ENCODE measurements at places on chromosomes 2 and 18. TPM values are rescaled to one million over a fixed set of nuclear protein-coding genes. Genes with fewer than 3 reads are reported as not detected.

GREB1L gene
- total RNA-seq: 20.0 TPM

ASB18 gene
- total RNA-seq: not detected

DNA sequence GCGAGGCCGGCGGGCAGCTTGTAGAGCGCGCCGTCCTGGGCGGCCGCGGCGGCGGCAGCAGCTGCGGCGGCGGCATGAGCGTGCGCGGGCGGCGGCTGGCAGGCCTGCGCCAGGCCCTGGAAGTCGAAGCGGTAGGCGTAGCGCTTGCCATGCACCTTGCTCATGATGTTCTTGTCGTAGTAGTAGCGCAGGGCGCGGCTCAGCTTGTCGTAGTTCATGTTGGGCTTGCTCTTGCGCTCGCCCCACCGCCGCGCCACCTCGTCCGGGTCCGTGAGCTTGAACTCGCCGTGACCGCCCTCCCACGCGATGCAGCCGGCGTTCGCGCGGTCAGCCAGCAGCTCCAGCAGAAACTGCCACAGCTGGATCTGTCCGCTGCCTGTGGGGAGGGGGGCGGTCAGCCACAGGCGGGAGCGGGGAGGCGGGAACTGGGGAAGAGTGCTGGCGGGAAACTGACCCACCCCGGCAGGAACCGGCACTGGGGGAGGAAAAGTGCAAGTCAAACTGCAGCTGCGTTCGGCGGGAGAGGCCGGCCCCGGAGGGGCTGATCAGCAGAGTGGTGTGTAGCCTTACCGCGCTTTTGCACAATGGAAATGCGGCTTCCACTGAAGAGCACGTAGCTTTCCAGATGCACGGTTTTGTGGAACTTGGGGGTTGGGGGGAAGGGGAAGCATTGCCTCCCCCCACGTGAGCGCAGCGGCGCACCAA lies 3.0 kb downstream of the FEV start:
- no peak overlapping the region for H3K27ac ChIP-seq
- no peak for DNase-seq
- no peaks in the 10 kb centered on the region for H3K36me3 ChIP-seq

- H3K36me3 ChIP-seq: no peaks in the 10 kb centered on the region
- no peak overlapping the region for H3K4me3 ChIP-seq
- H3K4me1 ChIP-seq: no peaks in the 10 kb centered on the region
- no peak for DNase-seq
- H3K27ac ChIP-seq: no peak overlapping the region
- no peaks in the 10 kb centered on the region for H3K27me3 ChIP-seq
These were observed 54.3 kb upstream of the AGPS start for GRCh38 chr2:177338177-177338721.

GRCh38 chr2:17804358-17804757 lies 11.9 kb upstream of the MSGN1 start:
- H3K36me3 ChIP-seq: no peaks in the 10 kb centered on the region
- no peaks in the 10 kb centered on the region for H3K4me1 ChIP-seq
- no peak overlapping the region for H3K27ac ChIP-seq
- no peak overlapping the region for H3K4me3 ChIP-seq
- no peaks in the 10 kb centered on the region for H3K27me3 ChIP-seq

GRCh38 chr2:11068079-11068741 lies 87.1 kb upstream of the SLC66A3 start:
- no peaks in the 10 kb centered on the region for H3K36me3 ChIP-seq
- H3K27ac ChIP-seq: no peak overlapping the region
- no peak for DNase-seq
- no peaks in the 10 kb centered on the region for H3K4me1 ChIP-seq
- no peaks in the 10 kb centered on the region for H3K27me3 ChIP-seq
- no peak overlapping the region for H3K4me3 ChIP-seq
